ENCODE measurements at places on chromosomes 1 and 21.

DNA sequence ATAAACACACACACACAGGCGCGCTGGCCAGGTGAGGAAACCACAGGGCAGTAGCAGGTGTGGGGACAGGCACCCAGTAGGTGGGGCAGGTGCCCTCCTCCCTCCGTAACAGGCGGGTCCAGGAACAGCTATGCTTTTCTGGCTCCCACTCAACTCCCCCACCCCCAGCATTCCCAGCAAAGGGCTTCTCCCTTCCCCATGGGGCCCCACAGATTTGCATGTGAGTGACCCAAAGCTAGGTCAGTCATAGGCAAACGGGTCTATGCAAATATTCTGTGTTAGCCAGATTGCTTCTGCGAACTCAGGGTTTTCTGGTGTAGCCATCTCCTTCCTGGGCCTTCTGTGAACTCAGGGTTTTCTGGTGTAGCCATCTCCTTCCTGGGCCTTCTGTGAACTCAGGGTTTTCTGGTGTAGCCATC lies 114.2 kb downstream of the SIK1 start:
- peak; percentile 74 for DNase-seq

GRCh38 chr1:67646145-67647035 lies 38.6 kb upstream of the GADD45A start:
- DNase-seq, result no peak

- DNase-seq, result no peak
Observed at GRCh38 chr1:184940226-184940625, 34.1 kb downstream of the NIBAN1 start.

DNA sequence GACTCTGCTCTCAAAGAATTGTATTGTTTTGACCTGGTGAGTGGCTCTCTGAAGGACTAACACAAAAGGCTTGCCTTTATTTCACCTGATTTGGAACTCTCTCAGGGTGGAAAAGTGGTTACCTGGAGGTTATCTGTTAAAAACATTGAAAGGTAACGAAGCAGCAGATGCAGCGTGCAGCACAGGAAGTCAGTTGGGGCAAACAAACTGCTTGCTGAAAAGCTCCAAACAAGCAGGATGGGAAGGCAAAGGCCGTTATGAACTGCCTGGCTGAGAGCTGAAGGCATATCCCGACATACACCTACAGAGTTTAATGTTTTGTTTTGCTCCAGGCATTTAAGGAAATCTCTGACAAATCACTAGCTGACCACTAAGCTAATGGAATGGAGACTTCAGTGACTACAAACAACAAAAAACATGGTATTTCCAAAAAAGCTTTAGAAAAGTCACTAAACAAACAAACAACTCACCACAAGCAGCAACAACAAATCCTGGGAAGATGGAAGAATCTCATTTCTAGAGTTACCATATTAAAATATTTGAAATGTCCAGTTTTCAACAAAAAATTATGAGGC lies 44.3 kb upstream of the BATF3 start:
- DNase-seq, result no peak

GRCh38 chr1:191022856-191023255 lies 545.2 kb upstream of the BRINP3 start:
- no peak for DNase-seq

GRCh38 chr1:225945564-225945963 lies 4.5 kb upstream of the LEFTY2 start:
- no peak for DNase-seq

DNA sequence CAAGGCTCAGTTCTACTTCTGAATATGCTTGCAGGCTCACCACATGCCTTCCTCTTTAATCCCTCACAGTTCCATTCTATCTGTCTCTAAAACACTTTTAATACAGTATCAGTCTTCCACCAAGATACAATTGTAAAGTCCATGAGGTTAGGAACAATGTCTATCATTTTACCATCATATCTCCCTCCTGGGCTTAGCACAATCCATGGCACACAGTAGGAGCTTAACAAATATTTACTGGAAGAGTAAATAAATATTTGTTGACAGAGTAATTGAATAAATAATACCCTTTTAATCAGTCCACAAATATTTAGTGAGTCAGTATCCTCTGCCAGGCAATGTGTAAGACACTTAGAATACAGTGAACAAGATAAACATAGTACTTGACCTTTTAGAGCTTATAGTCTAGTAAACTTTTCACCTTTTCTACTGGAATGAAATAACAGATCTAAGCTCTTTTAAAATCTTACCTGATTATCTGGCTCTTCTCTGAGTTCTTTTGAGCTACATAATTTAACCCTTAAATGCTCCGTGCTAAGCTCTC lies 12.7 kb upstream of the GADD45A start:
- no peak for DNase-seq

GRCh38 chr1:27785781-27786455 lies 12.9 kb downstream of the STX12 start:
- DNase-seq, result peak; percentile 65

GRCh38 chr21:36547464-36547863 lies 67.5 kb upstream of the CLDN14 start:
- DNase-seq, result no peak

GRCh38 chr1:7356079-7356478 lies 415.0 kb upstream of the VAMP3 start:
- no peak for DNase-seq

GRCh38 chr1:165823552-165824268 lies 3.7 kb upstream of the UCK2 start:
- no peak for DNase-seq

GRCh38 chr1:29638281-29638680 lies 402.0 kb downstream of the PTPRU start:
- no peak for DNase-seq

- DNase-seq, result no peak
Observed at GRCh38 chr1:53862507-53862906, 24.4 kb upstream of the NDC1 start.

DNA sequence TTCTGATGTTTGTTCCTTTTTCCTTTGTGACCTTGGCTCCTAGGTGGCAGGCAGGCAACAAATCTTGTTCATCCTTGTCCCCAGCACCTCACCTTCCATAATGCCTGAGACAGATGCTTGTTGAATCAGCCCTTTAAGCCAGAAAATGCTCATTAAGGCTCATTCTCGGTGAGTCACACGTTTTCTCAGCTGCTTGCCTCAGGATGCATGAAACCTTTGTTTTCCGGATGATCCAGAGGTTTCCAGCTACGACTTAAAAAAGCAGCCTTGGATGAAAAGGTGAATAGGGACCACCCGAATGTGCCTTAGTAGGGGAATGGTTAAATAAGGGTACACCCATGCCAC lies 4.6 kb upstream of the ATP13A2 start:
- no peak for DNase-seq

DNA sequence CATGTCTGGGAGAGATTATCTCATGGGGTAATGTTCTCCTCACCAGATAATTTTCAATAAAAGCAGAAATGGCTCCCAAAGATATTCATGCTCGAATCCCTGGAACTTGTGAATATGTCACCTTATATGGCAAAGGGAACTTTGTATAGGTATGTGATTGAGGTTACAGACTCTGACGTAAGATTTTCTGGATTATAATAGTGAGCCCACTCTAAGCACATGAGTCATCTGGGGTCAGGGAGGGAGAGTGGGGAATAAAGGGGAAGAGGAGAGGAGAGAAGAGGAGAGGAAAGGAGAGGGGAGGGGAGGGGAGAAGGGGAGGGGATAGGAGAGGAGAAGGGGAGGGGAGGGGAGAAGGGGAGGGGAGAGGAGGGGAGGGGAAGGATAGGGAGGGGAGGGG lies 1193.9 kb downstream of the PLA2G4A start:
- no peak for DNase-seq

DNA sequence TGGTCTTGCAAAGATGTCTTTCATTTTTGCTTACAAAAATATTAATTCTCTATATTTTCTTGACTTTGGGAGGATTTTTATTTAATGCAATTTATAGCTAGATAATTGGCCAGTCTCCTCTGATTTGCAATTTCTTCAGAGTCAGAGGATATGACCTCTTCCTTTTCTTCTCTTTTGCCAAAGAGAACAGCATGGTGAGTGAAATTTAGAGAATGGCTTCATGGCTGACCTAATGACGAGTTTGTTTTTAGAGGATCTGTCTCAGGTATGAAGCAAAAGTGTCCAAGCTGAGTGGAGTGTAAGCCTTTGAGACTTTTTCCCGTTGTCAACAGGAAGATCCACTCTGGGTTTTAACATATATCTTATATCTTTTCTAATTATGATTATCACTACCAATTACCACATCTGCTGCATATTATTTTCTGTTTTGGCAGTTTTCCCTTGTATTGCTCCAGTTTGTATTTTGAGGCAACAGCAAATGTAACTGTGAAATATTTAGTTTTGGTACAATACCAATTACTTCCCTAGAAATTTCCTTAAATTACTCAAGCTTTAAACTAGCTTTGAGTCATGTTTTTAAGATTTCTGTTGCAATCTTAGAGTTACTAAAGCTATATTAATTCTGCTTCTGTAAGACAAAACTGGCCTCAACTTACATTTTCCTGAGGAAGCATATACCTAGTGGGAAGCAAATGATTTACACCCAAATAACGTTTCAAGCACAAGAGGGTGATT lies 332.8 kb upstream of the ZRANB2 start:
- DNase-seq, result no peak

DNA sequence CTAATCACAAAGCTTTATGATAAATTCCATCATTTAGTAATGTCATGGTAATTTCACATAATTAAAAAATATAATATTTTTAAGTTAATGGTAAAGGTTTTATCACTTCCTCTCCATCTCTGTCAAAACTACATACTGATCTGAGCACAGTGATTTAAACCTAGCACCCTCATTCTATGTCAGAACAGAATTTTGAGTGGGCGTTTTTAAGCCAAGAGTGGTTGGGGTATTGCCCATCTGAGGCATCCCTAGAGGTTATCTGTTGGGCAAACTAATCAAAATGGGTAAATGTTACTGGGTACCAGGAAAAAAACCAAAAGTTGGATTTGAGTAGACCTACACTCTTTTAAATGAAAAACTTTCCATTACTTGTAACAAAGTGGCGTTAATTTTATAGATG lies 100.7 kb upstream of the GFI1 start:
- DNase-seq, result no peak

GRCh38 chr1:21338573-21339355 lies 48.5 kb upstream of the ECE1 start:
- peak; percentile 95 for DNase-seq

- peak; percentile 65 for DNase-seq
Observed at GRCh38 chr1:178541829-178542553, 29.1 kb downstream of the TEX35 start.

- DNase-seq, result no peak
Observed at GRCh38 chr1:60037669-60038068, 35.9 kb downstream of the C1orf87 start.

GRCh38 chr21:27082431-27083010 lies 115.6 kb upstream of the ADAMTS5 start:
- no peak for DNase-seq

GRCh38 chr1:245168906-245169305 lies 14.1 kb downstream of the KIF26B start:
- DNase-seq, result no peak
